Caco-2 (cell line): ENCODE measurements at places on chromosomes 6 and 20. TPM values are rescaled to one million over a fixed set of nuclear protein-coding genes. Genes with fewer than 3 reads are reported as not detected.
A peak's percentile ranks its signal among the peaks of the same experiment; 100 is the strongest.

GRCh38 chr20:63082308-63082938 is 75.7 kb upstream of the BHLHE23 start:
- 0 out of 2 replicates have a peak, but pooled peaks cover 6% of the 10 kb centered on the region for H3K4me1 ChIP-seq
- H3K36me3 ChIP-seq, result no peaks in the 10 kb centered on the region
- DNase-seq, result peak; percentile 81
- no peak overlapping the region for H3K27ac ChIP-seq
- H3K27me3 ChIP-seq, result no peaks in the 10 kb centered on the region; the same call in none of the 2 replicates

GRCh38 chr6:579339-579738 is 77.6 kb downstream of the HUS1B start:
- no peak overlapping the region for H3K4me3 ChIP-seq
- H3K36me3 ChIP-seq, result no peaks in the 10 kb centered on the region
- no peak overlapping the region for H3K27ac ChIP-seq

- H3K27ac ChIP-seq, result no peak overlapping the region
- 0 out of 2 replicates have a peak, but pooled peaks cover 1% of the 10 kb centered on the region for H3K27me3 ChIP-seq
- DNase-seq, result no peak
- H3K4me1 ChIP-seq, result no peaks in the 10 kb centered on the region
- H3K36me3 ChIP-seq, result no peaks in the 10 kb centered on the region
Observed at GRCh38 chr20:20207872-20208271, 155.5 kb downstream of the CFAP61 start.

ENPP1 gene
- 4.6 and 4.8 TPM in 2 replicates for total RNA-seq

LY6G6F gene
- not detected in 2 replicates for total RNA-seq

IMPG1 gene
- total RNA-seq, result not detected in 2 replicates
